ENCODE measurements at places on chromosomes 4 and X.
A peak's percentile ranks its signal among the peaks of the same experiment; 100 is the strongest.

- no peak for DNase-seq
Measured at GRCh38 chr4:26116057-26116456, 202.0 kb downstream of the SMIM20 start.

GRCh38 chr4:2537011-2537830 is 774 bp downstream of the FAM193A start:
- DNase-seq = peak; percentile 23

DNA sequence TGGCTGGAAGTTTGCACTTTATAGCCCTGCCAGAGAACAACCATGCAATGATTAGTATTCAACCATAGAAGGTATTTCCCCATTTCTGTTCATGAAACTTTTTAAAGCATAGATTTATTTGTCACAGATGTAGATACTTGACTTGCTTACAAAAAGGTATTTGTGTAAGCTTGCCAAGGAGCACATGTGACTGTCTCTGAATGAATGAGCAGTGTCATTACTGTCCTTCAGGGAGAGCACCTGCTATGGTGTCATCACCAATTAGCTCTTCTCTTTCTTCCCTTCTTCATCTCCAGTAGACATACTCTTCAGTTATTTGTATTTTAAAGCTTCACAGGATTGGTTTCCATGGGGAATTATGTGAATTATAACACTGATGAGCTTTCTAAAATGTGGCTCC is 1064.7 kb upstream of the GRIA3 start:
- no peak for DNase-seq

DNA sequence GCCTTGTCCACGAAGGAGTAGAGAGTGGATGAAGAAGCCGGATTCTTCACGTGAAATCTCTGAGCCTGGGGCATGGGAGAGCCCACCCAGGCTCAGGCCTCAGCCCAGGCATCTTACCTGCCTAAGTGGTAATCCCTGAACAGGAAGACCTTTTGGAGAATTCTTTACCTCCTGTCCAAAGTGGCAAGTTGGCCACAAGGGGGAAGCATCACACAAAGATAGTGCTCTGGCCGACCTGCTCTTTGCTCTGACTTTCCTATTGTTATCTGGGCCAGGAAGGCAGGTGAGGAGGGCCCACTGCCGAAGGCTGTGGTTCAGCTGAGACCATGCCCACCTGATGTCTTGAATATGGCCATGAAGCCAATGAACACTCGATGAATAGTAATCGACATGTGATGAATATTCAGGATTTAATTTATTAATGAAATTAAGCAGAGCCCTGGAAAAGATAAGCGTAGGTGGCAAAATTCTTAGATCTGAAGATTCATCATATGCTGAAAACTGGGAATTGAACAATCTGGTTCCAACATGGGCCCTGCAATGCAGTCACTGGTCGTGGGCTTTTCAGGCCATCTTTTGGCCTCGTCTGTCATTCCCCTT is 93.8 kb downstream of the PDGFRA start:
- no peak for DNase-seq

- no peak for DNase-seq
Measured at GRCh38 chrX:72062916-72063315, 68.8 kb downstream of the RTL5 start.

DNA sequence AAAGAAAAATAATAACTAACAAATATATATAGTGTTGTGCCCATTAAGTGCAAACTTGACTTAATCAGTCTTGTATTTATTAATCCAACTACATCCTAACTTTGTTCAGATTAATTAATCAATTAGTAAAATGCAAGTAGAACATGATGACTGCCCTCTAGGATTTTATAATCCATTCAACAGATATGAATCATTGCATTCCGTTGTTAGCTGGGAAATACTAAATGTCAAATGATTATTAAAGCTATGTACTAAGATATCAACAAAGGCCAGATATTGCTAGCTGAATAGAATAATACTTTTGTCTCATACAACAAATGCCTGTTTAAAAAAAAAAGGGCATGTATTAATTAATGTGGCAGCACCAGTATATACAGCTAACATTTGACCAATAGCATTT is 1366.3 kb downstream of the STIM2 start:
- no peak for DNase-seq

Data from activated T-helper 1 cell treated with anti-CD3 and anti-CD28 coated beads, Interleukin-2, amount 50 U/mL, for 16 hours (primary cell).